ENCODE measurements at places on chromosomes 2 and 18. TPM values are rescaled to one million over a fixed set of nuclear protein-coding genes. Genes with fewer than 3 reads are reported as not detected.

The FLACC1 gene
- 1.7 TPM for total RNA-seq

The TRIM54 gene
- not detected for total RNA-seq

The ACADL gene
- 2.3 TPM for total RNA-seq

The KCNK3 gene
- total RNA-seq, result 2.3 TPM

DNA sequence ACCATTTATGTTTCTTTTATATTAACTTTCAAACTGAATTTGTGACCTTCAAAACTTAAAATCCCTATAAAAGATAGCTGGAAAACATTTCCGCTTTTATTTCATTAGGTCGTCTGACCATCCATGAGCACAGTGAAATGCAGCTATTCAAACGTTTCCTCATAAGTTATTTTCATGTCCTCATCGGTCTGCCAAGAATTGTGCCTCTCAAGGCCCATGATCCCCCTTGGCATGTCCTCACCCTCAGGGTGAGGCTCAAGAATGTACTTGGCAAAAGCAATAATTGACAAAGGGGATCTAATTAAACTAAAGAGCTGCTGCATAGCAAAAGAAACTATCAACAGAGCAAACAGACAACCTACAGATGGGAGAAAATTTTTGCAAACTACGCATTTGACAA lies 12.4 kb downstream of the SLC66A2 start:
- no peak overlapping the region for H3K27ac ChIP-seq
- no peaks in the 10 kb centered on the region for H3K27me3 ChIP-seq
- no peak overlapping the region for H3K4me3 ChIP-seq
- peaks cover 10% of the 10 kb centered on the region for H3K36me3 ChIP-seq
- DNase-seq, result no peak
- no peaks in the 10 kb centered on the region for H3K4me1 ChIP-seq

DNA sequence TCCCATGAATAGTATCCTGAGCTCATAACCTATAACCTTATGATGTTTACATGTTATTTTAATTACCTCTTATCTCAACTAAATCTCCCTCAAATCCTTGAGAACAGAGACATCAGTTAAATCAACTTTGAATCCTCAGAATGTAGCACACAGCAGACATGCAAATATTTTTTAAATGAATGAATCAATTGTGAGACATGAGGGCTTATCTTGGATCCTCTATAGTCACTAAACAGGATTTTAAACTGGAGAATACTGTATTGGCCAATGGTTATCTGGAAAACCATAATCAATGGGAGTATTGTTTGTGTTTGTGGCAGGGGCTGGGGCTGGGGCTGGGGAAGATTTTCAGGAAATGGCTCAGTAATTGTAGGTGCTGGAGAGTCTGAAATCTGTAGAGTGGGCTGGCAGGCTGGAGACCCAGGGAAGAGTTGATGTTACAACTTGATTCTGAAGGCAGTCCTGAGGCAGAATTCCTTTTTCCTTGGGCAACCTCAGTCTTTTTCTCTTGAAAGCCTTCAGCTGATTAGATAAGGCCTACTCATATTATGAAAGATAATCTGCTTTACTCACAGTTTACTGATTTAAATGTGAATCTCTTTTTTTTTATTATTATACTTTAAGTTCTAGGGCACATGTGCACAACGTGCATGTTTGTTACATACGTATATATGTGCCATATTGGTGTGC lies 106.3 kb downstream of the NCOA1 start:
- no peak overlapping the region for H3K4me3 ChIP-seq
- no peak overlapping the region for H3K27ac ChIP-seq
- DNase-seq, result no peak
- no peaks in the 10 kb centered on the region for H3K4me1 ChIP-seq

DNA sequence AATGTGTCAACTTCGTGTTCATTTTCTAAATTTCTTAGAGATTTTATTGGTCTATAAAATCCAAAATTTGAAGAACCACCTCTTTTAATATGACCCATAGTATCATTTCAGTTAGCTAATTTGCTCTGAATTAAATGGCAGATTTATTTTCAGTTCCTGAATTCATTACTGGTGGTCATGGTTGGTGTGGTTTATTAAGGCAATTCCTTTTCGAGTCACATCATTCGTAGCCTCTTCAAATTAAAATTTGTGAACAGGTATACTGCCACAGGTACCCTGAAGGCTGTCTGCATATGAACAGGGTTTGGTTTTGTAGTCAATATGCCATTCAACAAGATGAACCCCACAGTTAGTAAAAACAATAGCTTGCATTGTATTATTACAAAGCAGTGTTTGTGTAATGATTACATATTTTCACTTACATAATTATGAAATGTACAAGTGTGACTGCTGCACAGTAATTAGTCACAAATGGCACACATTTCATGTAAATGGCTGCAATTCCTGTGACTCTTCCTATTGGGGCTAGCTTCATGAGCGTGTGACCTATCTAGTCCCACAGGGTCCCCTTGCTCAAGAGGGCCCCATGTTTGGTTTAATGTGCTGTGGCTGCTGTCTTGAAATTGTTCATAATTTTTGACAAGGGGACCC lies 48.9 kb downstream of the CDC42EP3 start:
- no peak overlapping the region for H3K27ac ChIP-seq
- DNase-seq, result no peak
- H3K36me3 ChIP-seq, result no peaks in the 10 kb centered on the region
- no peak overlapping the region for H3K4me3 ChIP-seq

GRCh38 chr2:42360493-42360889 lies 526 bp downstream of the COX7A2L start:
- H3K27me3 ChIP-seq, result peaks cover 3% of the 10 kb centered on the region
- no peaks in the 10 kb centered on the region for H3K36me3 ChIP-seq
- DNase-seq, result no peak
